ENCODE measurements at places on chromosomes 16 and 17. TPM values are rescaled to one million over a fixed set of nuclear protein-coding genes. Genes with fewer than 3 reads are reported as not detected.

GRCh38 chr16:11665071-11665491 lies 3.2 kb upstream of the SNN start:
- H3K27ac ChIP-seq = no peak overlapping the region
- H3K4me1 ChIP-seq = peaks cover 11% of the 10 kb centered on the region
- H3K4me3 ChIP-seq = no peak overlapping the region
- H3K27me3 ChIP-seq = no peaks in the 10 kb centered on the region
- no peaks in the 10 kb centered on the region for H3K36me3 ChIP-seq
- no peak for DNase-seq

DNA sequence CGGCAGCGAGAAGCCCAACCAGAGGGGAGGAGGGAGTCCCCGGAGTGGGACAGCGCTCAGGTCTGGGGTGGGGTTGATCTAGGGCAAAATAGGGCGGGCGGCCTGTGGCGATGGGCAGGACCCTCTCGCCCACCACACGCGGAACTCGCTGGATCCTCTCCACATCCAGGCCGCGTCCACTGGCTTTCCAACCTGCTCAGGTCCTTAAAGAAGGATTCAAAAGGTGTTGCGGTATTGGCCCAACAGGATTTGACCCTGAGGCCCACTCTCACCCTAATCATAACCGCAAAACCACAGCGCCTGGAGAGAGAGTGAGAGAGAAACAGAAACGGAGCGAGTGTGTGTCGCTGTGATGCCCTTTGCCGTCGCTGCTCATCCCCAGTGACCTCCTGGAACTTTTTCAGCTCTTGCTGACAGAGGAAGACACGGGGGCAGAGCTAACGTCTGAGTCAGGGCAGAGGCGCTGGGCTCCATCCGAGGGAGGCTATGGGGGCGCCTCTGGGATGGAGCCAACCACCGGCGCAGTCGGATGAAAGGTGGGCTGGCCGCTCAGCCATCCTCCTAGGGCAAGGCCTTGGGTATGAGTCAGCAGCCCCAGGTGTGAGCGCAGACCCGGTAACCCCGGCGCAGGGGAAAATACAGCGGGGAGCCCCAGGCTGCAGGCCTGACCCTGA lies 16.7 kb upstream of the OR1F1 start:
- peaks cover 19% of the 10 kb centered on the region for H3K4me1 ChIP-seq
- peak; percentile 39 for DNase-seq
- peak overlapping the region; percentile 18 for H3K4me3 ChIP-seq

DNA sequence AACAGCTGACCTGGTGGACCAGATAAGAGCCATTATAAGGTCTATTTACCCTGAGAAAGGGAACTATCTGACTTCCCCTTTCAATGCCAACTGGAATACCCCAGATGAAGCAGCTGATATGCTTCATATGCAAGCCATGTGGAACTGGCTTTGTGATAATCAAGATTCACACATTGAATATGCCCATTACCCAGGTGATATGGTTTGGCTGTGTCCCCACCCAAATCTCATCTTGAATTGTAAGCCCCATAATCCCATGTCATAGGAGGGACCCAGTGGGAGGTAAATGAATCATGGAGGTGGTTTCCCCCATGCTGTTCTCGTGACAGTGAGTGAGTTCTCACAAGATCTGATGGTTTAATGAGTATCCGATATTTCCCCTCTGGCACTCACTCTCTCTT lies 42.1 kb downstream of the IKZF3 start:
- H3K27me3 ChIP-seq = no peaks in the 10 kb centered on the region
- H3K36me3 ChIP-seq = no peaks in the 10 kb centered on the region
- no peak overlapping the region for H3K27ac ChIP-seq
- no peak overlapping the region for H3K4me3 ChIP-seq
- H3K4me1 ChIP-seq = no peaks in the 10 kb centered on the region
- no peak for DNase-seq

GRCh38 chr16:67636713-67637112 lies 8.2 kb upstream of the CARMIL2 start:
- H3K4me3 ChIP-seq = no peak overlapping the region
- H3K27ac ChIP-seq = no peak overlapping the region
- no peaks in the 10 kb centered on the region for H3K27me3 ChIP-seq
- no peak for DNase-seq
- H3K36me3 ChIP-seq = peaks cover 73% of the 10 kb centered on the region

- DNase-seq = no peak
- H3K27me3 ChIP-seq = no peaks in the 10 kb centered on the region
- H3K4me1 ChIP-seq = peaks cover 16% of the 10 kb centered on the region
- H3K36me3 ChIP-seq = peaks cover 47% of the 10 kb centered on the region
Observed at GRCh38 chr17:2478458-2478857, 33.2 kb downstream of the METTL16 start.

DNA sequence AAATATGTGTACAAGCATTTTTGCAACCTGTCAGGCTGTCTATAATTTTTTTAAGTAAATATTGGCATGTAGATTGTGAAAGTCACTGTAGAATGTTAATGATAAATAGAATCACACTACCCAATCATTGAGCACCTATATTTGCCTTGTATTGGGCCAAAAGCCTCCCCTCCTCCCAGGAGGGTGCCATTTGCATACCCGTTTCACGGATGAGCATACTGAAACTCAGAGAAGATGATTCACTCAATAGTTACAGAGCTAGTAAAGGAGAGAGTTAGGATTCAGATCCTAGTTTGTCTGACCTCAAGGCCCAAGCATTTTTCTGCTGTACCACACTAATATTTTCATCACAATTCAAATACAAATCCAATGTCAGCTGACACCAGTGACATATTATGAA lies 299.7 kb upstream of the CDH11 start:
- H3K27me3 ChIP-seq = no peaks in the 10 kb centered on the region
- no peaks in the 10 kb centered on the region for H3K4me1 ChIP-seq
- no peak for DNase-seq
- H3K27ac ChIP-seq = no peak overlapping the region
- no peak overlapping the region for H3K4me3 ChIP-seq
- no peaks in the 10 kb centered on the region for H3K36me3 ChIP-seq

GRCh38 chr17:82089723-82090548 lies 8.1 kb downstream of the FASN start:
- peaks cover under 1% of the 10 kb centered on the region for H3K4me1 ChIP-seq
- H3K27ac ChIP-seq = no peak overlapping the region
- H3K36me3 ChIP-seq = peaks cover 100% of the 10 kb centered on the region
- H3K27me3 ChIP-seq = no peaks in the 10 kb centered on the region
- no peak overlapping the region for H3K4me3 ChIP-seq

- peaks cover 15% of the 10 kb centered on the region for H3K27me3 ChIP-seq
- H3K36me3 ChIP-seq = no peaks in the 10 kb centered on the region
- no peak for DNase-seq
- H3K27ac ChIP-seq = no peak overlapping the region
- H3K4me1 ChIP-seq = no peaks in the 10 kb centered on the region
Observed at GRCh38 chr17:73612031-73612472, 32.2 kb downstream of the SDK2 start.

DNA sequence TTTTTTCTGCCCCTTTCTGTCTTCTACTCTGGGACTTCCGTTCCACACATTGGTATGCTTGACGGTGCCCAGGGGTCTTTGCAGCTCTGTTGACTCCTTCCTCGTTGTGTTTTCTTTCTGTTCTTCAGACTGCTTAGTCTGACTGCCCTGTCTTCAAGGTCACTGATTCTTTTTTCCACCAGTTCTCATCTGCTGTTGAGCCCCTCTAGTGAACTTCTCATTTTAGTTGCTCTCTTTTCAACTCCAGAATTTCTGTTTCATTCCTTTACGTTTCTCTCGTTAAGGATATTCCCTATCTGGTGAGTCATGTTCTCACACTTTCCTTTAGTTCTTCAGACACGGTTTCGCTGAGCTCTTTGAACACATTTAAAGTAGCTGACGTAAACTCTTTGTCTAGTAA lies 13.8 kb downstream of the GAA start:
- H3K4me1 ChIP-seq = no peaks in the 10 kb centered on the region
- no peak for DNase-seq
- H3K4me3 ChIP-seq = no peak overlapping the region

DNA sequence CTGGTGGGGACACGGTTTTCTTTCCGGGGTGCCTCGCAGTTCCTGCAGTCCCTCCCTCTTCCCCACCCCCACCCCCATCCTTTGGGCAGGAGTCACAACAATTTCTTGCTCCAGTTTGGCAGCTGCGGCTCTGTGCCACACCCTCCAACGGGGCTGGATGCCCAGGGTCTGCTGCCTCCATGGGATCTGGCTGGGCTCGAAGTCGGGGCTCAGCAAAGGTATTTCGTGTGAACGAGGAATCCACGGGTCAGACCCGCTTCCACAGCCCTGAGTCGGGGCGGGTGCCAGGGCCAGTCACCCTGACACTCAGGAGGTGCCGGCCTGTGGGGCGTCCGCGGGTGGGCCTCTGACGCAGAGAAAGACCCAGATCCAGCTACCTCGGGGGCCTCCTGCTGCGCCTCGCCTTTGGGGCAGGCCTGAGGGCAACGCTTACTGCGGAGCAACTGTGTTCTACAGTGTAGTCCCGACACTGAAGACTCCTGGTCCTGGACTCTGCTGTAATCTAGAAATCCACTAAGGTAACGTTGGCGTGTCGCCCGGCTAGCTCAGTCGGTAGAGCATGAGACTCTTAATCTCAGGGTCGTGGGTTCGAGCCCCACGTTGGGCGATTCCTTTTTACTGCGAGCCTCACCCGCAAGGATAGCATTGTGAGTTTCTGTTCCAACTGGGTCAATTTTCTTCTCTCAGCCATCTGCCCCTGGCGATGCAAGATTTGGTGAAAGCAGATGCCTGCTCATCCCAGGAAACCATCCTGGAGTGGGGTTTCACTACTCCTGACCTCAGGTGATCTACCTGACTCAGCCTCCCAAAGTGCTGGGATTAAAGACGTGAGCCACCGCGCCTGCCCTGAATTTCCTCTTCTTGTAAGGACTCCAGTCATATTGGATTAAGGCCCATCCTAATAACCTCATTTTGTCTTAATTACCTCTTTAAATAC lies 12.6 kb upstream of the OR1F1 start:
- no peak overlapping the region for H3K27ac ChIP-seq
- peaks cover 16% of the 10 kb centered on the region for H3K4me1 ChIP-seq
- no peaks in the 10 kb centered on the region for H3K36me3 ChIP-seq
- no peak overlapping the region for H3K4me3 ChIP-seq
- peak; percentile 45 for DNase-seq

DNA sequence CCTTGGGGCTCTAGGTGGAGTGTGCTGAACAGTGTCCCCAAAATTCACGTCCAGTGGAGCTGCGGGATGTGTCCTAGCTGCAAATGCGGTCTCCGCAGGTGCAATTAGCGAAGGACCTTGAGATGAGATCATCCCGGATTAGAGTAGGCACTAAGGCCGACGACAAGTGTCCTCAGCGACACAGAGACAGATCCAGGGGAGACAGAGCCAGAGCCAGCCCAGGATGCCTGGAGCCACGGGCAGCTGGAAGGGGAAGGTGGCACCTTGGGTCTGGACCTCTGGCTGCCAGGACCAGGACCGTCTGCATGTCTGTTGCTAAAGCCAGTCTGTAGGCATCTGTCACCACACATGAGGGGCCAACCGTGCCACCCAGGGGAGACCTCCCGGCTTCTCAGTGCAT lies 24.5 kb downstream of the SLC7A5 start:
- H3K4me3 ChIP-seq = no peak overlapping the region
- H3K27me3 ChIP-seq = no peaks in the 10 kb centered on the region
- peaks cover 11% of the 10 kb centered on the region for H3K36me3 ChIP-seq
- no peak for DNase-seq
- H3K27ac ChIP-seq = no peak overlapping the region

DNA sequence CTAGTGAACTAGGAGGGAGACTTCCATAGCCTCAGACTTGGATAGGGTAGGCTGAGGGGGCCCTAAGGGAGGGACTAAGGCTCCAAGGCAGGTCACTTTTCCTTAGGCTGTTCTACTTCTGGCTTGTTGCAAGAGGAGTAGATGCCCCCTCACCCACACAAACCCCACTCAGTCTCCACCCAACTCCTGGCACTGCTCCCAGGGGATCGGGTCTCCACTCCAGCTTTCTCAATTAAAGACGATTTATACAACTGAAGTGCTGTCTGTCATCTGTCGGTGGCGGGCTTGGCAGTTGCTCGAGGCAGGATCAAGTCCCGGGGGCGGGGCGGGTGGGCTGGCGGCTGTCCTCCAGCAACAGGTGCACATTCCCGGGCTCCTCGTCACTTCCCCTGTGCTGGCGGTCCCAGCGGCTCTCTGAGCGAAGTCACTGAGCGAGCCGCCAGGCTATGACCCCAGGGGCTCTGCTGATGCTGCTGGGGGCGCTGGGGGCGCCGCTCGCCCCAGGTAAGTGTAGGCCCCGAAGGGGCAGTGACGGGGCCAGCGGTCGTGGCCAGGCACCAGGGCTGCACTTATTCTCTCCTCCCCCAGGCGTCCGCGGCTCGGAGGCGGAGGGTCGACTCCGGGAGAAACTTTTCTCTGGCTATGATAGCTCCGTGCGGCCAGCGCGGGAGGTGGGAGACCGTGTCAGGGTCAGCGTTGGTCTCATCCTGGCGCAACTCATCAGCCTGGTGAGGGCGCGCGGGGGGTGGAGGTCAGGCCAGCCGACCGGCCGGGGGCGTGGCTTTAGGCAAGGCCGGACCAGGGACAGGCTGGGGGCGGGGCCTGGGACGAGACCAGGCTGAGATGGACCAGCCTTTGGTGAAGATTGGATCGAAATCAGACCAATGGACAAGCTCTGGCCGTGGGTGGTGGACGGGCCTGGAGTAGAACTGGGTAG lies at the start of gene CHRNB1:
TSS of gene CHRNB1 (plus strand) at position 380 of the 937 bp plus-strand sequence. CDS start at position 447, 67 bp downstream.
- H3K36me3 ChIP-seq = no peaks in the 10 kb centered on the region
- peak within 1 kb of the TSS; percentile 50 for H3K4me3 ChIP-seq
- peaks cover 31% of the 10 kb centered on the region for H3K4me1 ChIP-seq
- peak; percentile 89 for DNase-seq

DNA sequence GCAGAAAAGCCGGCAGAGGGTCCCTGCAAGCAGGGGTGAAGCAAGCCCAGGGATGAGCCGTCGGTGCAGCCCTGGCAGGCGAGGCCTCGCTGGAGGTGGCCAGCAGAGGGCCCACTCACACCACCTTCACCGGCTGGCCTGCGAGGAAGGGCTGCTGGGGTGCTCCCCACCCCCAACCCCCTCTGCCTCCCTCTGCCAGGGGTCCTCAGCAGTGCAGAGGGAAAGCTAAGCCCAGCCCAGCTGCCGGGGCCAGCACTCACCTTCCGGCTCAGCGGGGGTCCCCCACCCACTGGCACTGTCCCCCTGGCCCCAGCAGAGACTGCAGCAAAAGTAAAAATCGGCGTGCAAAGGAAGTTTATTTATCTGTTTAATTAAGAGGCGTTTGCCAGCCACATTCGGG lies 113.4 kb downstream of the ENGASE start:
- H3K4me3 ChIP-seq = no peak overlapping the region
- no peaks in the 10 kb centered on the region for H3K4me1 ChIP-seq
- no peak overlapping the region for H3K27ac ChIP-seq
- H3K36me3 ChIP-seq = no peaks in the 10 kb centered on the region
- H3K27me3 ChIP-seq = peaks cover 96% of the 10 kb centered on the region
- DNase-seq = no peak

GRCh38 chr17:427327-427726 lies 74.7 kb upstream of the RPH3AL start:
- no peaks in the 10 kb centered on the region for H3K36me3 ChIP-seq
- DNase-seq = no peak
- H3K27ac ChIP-seq = no peak overlapping the region
- no peaks in the 10 kb centered on the region for H3K4me1 ChIP-seq

The CLEC3A gene
- total RNA-seq = not detected

The SYCE1L gene
- total RNA-seq = 2.6 TPM

The STARD3 gene
- total RNA-seq = 76.6 TPM

The KRT33B gene
- not detected for total RNA-seq

The SLC35G6 gene
- total RNA-seq = not detected

The C16orf92 gene
- total RNA-seq = not detected

The XAF1 gene
- 129 TPM for total RNA-seq

The LITAFD gene
- not detected for total RNA-seq

The DHRS7C gene
- total RNA-seq = not detected

Measured in lower lobe of right lung (tissue), 2 donors.